GM04503 (cell line): ENCODE measurements at places on chromosomes 7 and 10.
A peak's percentile ranks its signal among the peaks of the same experiment; 100 is the strongest.

DNA sequence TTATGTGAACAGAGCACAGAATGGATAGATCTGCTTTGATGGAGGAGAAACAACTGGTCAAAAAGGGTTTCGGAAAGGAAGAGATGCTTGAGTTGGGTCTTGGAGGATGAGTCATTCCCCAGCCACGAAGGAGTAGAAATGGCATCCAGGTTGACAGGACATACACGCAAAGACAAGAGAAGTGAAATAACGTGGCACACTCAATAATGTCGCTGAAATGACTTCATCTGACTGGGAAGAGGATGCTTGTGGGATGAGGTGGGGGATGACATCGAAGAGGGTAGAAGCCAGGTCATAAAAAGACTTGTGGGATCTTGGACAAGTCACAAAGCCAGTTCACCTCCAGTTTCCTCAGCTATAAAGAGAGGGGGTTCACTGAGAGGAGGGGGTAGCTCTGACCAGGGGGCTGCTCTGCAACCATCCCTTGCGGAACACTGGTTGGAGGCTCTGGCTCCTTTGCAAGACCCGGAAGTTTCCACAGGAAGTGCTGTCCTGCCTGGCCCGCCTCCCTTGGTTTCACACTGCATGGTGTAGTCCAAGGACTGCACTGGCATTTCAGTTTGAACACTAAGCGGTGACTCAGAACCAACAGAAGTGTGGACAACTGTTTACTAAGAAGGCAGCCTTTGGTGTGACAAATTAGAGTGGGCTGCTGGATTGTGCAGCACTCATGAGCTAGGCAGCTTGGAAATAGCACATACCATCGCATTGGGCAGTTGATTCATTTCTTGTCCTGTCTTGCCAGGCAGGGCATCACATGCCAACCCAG, 189.9 kb upstream of the ADO start:
- DNase-seq, result no peak

GRCh38 chr7:154484406-154484805, 432.2 kb downstream of the DPP6 start:
- no peak for DNase-seq

DNA sequence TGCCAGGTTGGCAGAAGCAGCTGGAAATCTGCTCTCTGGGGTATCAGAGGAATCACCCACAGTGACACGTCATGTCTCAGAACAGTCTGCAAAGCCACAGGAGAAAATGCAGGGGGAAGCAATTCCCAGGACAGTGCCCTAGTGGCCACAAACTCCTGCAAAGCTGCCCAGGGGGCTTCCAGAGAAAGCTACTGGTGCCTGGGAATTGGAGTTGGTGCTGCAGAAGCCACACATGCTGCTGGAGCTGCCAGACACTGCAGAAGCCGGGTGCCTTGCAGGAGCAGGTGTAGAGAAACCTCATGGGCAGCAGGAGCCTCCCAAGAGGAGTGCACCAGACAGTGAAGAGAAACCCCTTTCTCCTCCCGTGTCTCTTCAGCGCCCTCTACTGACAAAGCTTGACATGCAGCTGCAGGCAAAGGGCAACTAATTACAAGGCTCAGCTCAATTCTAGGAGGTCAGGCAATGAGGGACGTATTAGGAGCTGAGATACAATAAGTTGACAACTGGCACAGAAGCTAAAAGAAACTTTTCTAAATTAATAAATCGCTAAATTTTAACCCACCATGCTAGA, 30.2 kb upstream of the NUB1 start:
- no peak for DNase-seq

DNA sequence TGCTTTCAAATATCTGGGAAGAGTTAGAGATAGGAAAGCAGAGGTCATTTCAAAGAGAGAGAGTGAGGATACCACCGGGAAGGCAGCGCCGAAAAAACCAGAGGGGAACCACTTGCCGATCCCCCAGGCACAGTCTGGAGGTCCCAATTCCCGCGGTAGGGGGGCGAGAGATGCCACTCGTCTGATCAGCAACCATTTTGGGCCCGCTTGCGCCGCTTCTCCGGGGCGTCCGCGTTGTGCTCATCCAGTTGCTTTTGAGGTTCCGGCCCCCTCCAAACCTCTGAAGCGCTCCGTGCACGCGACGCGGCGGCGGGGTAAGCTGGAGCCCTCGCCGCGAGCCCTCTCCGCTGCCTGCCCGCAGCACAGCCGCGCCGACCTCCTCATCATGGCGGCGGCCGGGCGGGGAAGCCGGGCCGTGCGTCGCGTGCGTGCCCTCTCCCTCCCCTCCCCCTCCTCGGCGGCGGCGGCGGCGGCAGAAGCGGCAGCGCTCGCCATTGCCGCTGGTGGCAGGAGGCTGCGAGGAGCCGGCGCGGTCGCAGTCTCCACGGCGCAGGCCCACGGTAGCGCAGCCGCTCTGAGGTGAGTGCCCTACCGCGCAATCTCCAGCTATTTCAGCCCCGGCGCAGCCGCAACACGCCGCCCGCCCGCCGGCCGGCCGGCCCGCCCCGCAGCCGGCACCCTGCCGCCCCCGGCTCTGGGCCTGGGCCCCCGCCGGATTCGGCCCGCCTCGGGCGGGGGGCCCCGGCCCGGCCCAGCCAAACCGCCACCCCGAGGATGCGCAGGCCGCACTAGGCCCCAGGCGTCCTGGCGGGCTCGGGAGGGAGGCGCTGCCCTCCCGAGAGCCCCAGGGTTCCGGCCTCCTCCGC, at the start of gene NRF1:
Gene NRF1 (plus strand): TSS at position 475 of the 866 bp plus-strand sequence. CDS start 45,632 bp downstream, outside the sequence.
- peak; percentile 39 for DNase-seq

- no peak for DNase-seq
These were observed 10.4 kb downstream of the TMEM72 start for GRCh38 chr10:44921506-44921905.

DNA sequence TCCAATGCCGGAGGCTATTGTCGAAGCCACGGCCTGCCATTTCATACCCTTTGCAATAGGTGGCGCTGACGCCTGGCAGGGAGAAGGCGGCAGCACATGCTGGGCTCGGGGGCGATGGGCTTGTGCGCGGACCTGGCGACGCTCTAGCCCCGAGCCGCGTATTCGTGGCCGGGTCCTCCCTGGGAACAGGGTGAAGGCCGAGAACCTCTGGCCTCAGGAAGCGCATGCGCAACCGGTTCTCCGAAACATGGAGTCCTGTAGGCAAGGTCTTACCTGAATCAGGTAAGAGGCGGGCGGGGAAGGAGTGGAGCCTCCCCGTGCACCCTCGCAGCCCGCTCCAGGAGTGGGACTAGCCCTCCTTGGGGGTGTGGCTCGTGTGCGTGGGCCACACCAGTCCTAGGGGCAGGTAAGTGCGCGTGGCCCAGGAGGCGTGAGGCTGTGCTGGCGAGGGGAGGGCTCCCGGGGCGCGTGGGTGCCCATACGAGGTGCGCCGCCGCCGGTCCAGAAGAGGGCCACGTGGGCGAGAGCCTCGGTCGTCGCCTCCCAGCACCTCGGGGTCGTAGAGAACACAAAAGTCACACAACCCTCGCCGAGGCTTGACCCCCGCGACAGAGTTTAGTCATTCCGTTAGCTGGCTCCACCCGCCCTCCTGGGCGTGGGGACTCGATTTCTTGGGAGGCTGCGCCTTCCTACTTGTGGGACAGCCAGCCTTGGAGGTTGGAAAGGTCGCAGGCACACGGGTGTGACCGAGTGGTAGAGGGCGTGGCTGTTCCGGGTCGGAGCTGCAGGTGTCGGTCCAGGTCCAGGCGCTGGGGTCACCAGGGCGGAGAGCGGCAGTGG, 5.6 kb upstream of the MEST start:
- no peak for DNase-seq

- DNase-seq, result no peak
These were observed 99.2 kb downstream of the ACTR3B start for GRCh38 chr7:152858761-152859160.

GRCh38 chr10:129880191-129880870, 83.7 kb downstream of the EBF3 start:
- no peak for DNase-seq

DNA sequence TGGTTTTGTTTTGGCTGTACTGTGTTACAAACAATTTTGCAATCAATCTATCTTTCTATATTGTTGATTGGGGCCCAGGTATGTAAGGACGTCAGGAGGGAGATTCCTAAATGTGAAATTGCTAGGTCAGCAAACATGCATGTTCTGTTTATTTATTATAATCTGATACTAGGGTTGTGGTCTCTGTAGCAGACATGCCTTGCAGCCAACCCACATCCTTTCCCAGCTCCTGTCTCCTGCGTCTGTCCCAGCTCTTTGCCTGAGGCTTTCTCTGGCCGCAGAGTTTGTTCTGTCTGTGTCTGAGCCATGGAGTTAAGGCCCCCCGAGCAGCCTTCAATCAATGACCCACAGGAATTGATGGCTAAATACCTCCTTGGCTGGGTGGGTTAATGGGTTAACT, 124.0 kb upstream of the ZEB1 start:
- DNase-seq, result no peak

GRCh38 chr7:66297579-66297978, 92.4 kb downstream of the TPST1 start:
- no peak for DNase-seq

DNA sequence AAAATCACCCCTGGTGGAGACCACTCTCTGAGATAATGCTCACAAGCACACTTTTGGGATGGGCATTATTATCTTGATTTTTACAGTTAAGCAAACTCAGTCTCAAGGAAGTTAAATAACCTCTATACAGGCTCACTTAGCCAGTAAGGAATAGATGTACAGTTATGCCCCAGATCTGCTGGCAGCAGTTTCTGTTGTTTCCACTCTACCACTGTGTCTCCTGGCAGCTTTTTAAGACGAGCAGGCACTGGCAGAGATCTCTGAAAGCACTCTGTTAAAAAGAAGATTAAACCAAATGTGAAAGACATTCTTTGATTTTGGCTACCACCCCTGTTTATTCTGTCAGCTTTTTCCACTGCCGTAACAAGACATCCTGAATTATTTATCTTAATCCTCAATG, 73.2 kb downstream of the SRI start:
- DNase-seq, result no peak

GRCh38 chr7:71613313-71613712, 481.4 kb downstream of the GALNT17 start:
- no peak for DNase-seq
